Activated B cell treated with CpG ODN at 0.5 μM for 24 hours (primary cell): ENCODE measurements at places on chromosomes 13 and 19. TPM values are rescaled to one million over a fixed set of nuclear protein-coding genes. Genes with fewer than 3 reads are reported as not detected.

Gene WDR88
- 0.51 TPM in 1 of 2 replicates, not detected in the other for total RNA-seq

Gene PBX4
- 19.4 and 21.8 TPM in 2 replicates for total RNA-seq

DNA sequence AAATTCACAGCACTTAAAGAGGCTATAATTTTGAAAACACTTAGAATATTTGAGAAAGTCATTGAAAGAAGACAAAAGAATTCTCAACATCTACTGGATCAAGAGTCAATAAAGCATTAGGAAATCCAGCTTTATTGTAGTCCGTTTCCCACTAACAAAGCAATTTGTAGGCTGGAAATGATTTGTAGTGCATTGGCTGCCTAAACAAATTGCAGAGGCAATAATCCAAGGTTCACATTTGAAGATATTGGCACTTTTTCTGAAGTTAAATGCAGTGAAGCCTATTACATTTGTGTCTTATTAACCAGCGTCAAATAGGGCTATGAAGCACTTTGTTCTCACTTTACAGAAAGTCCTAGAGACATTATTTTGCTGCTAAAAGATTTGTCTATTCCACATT lies 848.1 kb upstream of the SLITRK1 start:
- no peaks in the 10 kb centered on the region for H3K4me1 ChIP-seq
- no peaks in the 10 kb centered on the region for H3K36me3 ChIP-seq
- H3K27ac ChIP-seq = no peak overlapping the region
- no peak overlapping the region for H3K4me3 ChIP-seq
- H3K27me3 ChIP-seq = no peaks in the 10 kb centered on the region
- DNase-seq = no peak

GRCh38 chr13:73571376-73571775 lies 512.6 kb downstream of the KLF5 start:
- H3K4me1 ChIP-seq = no peaks in the 10 kb centered on the region
- H3K4me3 ChIP-seq = no peak overlapping the region
- no peaks in the 10 kb centered on the region for H3K27me3 ChIP-seq
- H3K27ac ChIP-seq = no peak overlapping the region

DNA sequence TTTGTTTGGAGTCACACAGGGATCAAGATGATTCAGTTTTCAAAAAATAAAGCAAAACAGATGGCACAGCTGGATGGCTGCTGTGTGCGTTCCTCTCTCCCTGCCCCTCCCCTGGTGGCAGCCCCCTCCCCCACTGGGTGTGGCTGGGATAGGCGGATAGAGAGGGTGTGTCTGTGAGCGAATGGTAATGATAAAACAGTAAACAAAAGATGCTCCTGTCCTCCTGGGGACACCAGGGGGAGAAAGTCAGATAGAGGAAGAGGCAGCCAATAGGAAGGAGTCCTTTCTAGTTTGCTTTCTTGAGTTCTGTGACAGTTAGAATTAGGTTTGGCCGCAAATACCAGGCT lies 6.5 kb downstream of the TMEM255B start:
- no peak overlapping the region for H3K4me3 ChIP-seq
- H3K27me3 ChIP-seq = peaks cover 22% of the 10 kb centered on the region
- no peaks in the 10 kb centered on the region for H3K36me3 ChIP-seq
- no peak overlapping the region for H3K27ac ChIP-seq
- no peaks in the 10 kb centered on the region for H3K4me1 ChIP-seq
